ENCODE measurements at places on chromosomes 2 and 18. TPM values are rescaled to one million over a fixed set of nuclear protein-coding genes. Genes with fewer than 3 reads are reported as not detected.

Gene TBR1
- total RNA-seq = not detected

- no peak for DNase-seq
Observed at GRCh38 chr2:164954186-164954585, 1.1 kb downstream of the SLC38A11 start.

GRCh38 chr2:31429759-31430438 lies 15.4 kb upstream of the XDH start:
- DNase-seq = no peak

Gene CRYGB
- total RNA-seq = not detected

GRCh38 chr2:220104871-220105351 lies 477.5 kb downstream of the SLC4A3 start:
- no peak for DNase-seq

Gene CRYGC
- total RNA-seq = not detected

Gene RAB27B
- total RNA-seq = 1.2 TPM

DNA sequence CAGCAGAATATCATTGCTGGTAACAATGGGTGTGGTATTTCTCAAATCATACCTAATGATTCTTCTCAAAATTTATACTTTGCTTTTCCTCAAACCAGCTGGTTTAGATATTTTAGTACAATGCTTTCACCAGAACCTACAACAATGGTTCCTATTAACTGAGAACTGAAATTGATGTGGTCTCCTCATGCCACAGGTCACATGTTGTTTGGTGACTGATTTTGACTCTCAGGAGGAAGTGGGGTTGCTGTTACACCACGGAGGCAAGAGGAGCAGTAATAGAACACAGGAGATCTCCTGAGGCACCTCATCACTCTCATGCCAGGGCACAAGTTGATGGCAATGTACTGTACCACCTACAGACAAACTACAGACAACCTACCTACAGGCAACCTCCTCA lies 3.0 kb upstream of the CEP68 start:
- no peak for DNase-seq

Gene IL36B
- total RNA-seq = not detected

GRCh38 chr2:167297292-167297691 lies 409.0 kb downstream of the XIRP2 start:
- DNase-seq = no peak

Gene FAM124B
- total RNA-seq = 2.1 TPM

- peak; percentile 88 for DNase-seq
Observed at GRCh38 chr2:207164006-207164831, 1.5 kb downstream of the KLF7 start.

Gene RFTN2
- total RNA-seq = 5.4 TPM

GRCh38 chr18:49611316-49611715 lies 49.5 kb downstream of the LIPG start:
- no peak for DNase-seq

DNA sequence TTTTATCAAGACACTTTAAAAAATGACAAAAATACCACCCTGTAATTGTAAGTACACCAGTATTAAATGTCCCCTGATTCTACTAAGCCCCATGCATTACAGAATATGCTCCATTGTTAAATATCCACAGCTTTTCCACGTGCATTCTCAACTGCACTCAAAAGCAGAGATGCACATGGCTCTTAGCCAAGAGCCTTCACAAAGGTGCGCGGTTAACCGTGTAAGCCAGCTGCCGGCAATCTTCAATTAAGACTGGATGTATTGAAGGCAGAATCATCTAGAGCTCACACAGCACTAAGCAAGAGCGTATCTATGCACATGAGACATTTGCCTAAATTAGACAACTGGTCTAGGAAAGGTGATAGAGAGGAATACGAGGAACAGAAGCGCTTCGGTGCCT lies 278.3 kb downstream of the NAPG start:
- DNase-seq = no peak

DNA sequence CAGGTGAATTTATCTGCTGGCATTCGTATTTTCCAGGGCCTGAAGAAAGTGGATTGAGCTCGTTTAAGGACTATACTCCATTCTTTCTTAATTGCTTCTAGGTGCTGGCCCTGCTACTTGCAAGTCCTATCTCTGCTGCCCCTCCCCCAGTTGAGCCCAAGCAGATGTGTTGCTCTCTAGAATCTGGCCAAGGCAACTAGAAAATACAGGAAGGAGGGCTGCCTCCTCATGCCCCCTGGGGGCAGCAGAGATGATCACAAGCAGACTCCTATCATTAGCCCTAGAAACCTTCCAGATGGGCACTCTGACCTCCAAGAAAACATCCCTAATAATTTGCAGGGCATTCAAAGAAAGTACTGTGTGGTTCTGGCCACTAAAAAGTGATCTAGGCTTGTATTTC lies 72.5 kb upstream of the CYP26B1 start:
- no peak for DNase-seq

GRCh38 chr2:238978497-238978896 lies 130.6 kb downstream of the TWIST2 start:
- DNase-seq = no peak

GRCh38 chr2:219569041-219569440 lies 2.3 kb downstream of the OBSL1 start:
- DNase-seq = no peak

DNA sequence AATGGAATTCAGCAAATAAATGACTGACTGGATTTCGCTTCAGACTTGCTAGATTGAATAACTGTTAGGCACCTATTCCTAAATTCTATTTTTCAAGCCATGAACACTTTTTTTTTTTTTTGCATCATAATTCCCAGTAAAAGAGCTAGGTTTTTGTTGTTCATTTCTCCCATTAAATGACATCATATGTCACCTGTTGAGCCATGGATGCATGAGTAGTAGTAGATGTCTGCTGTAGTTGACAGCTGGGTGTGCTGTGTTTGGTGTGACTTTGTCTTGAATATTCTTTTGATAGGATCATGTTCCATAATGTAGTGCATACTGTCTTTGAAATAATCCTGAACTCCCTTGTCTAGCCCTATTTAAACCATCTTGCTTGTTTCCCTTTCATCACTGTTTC lies 115.2 kb downstream of the RAB3GAP1 start:
- no peak for DNase-seq

- no peak for DNase-seq
Observed at GRCh38 chr2:198873503-198874471, 584.0 kb downstream of the SATB2 start.

Gene CFAP65
- total RNA-seq = not detected

- DNase-seq = peak; percentile 31
Observed at GRCh38 chr2:218881744-218882460, 1.2 kb downstream of the WNT10A start.

Gene WNT10A
- not detected for total RNA-seq

DNA sequence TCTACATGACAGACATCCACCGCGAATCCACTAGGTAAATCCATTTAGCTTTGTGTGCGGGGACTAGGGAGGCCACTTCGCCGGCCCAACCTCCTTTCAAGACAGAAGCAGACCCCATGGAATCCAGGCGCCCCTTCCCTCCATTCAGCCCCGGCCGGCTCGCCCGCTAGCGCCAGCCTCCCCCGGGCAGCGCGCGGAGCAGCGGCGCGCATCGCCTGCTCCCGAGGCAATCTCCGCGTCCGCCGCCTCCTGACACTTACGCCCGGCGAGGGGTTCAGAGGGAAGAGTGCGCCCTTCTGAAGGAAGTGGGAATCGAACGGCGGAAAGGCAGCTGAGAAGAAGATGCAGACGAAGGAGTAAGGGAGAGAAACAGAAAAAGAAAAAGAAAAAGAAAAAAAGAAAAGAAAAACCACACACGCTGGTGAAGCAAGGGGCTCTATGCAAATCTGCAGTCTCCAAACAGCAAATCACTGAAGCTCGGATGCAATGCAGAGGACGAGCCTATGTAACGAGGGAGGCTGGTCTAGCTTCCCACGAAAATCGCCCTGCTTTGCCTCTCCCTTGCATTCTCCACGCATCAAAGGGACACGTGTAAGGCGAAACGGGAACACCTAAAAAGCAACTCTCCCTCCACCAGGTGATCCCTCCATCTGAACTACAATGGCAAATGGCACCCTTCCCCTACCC lies 684.4 kb downstream of the NRXN1 start:
- no peak for DNase-seq

- no peak for DNase-seq
Observed at GRCh38 chr2:48316753-48317750, 212.9 kb upstream of the STON1 start.

- DNase-seq = no peak
Observed at GRCh38 chr2:131056932-131057287, 36.4 kb downstream of the FAM168B start.

GRCh38 chr18:24271381-24272228 lies 126.0 kb downstream of the OSBPL1A start:
- peak; percentile 93 for DNase-seq

Gene SLC23A3
- total RNA-seq = 0.71 TPM

DNA sequence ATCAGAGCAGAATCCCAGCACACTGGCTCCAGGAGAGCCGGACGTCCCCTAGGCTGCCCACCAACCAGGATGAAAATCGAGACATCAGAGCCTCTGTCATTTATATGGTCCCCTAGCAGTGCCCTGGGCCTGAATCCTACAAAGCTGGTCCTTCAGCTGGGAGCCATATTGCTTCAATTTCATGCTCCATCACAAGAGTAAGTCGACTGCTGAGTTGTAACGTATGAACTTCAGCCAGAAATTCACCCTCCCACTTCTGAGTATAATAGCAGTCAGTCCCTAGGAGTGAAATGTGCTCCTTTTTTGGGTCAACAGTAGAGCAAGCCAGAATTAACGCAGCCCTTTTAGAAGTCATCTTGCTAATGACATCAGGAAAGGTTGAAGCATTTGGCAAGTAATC lies 126.4 kb downstream of the CCBE1 start:
- DNase-seq = no peak

- DNase-seq = no peak
Observed at GRCh38 chr18:45009756-45010155, 329.1 kb downstream of the SETBP1 start.

DNA sequence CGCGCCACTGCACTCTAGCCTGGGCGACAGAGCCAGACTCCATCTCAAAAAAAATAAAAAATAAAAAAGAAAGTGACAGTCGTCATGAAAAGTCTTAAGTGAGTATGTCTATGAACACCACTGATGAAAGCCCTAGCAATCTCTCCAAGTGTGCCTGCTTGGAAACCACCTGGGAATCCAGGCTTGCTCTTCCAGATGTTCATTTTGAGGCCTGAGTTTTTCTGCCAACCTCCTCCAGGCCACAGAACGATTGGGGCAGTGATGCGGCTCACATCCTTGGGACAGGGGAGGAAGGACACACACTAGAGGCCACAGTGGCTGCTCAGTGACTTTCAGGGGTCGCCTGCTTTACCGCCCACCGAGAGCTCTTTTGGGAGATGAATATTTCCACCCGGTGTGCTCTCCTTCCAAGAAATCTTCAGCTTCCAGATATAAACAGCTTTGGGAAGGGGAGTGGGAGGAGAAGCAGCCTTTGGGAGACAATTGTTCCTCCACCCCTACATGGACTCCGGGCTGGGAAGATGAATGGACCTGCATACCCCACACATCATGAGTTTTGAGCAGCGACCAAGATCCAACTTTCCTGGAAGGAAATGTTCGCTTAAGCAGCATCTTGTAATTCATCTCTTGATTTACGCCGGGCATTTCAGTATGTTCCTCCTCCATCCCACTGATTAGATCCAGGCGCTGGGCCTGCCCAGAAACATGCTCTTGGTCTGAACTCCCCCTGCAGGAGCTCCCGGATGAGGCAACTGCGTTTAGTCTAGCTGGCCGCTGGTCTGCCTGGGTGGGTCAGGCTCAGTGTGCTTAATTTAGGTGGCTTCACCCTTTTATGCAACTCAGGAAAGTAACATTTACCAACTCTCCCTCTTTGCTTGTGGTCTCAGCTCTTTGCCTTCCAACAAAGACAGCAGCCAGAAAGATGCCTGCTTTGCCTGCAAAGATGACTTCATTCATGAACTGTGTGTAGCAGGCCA lies 6.2 kb upstream of the ARMC9 start:
- peak; percentile 95 for DNase-seq

GRCh38 chr2:208025814-208026184 lies 472 bp upstream of the PLEKHM3 start:
- no peak for DNase-seq

GRCh38 chr2:24121469-24121868 lies 1.7 kb downstream of the PFN4 start:
- no peak for DNase-seq

GRCh38 chr18:55149994-55150393 lies 190.7 kb upstream of the CCDC68 start:
- DNase-seq = no peak

Gene CNTNAP5
- total RNA-seq = not detected

DNA sequence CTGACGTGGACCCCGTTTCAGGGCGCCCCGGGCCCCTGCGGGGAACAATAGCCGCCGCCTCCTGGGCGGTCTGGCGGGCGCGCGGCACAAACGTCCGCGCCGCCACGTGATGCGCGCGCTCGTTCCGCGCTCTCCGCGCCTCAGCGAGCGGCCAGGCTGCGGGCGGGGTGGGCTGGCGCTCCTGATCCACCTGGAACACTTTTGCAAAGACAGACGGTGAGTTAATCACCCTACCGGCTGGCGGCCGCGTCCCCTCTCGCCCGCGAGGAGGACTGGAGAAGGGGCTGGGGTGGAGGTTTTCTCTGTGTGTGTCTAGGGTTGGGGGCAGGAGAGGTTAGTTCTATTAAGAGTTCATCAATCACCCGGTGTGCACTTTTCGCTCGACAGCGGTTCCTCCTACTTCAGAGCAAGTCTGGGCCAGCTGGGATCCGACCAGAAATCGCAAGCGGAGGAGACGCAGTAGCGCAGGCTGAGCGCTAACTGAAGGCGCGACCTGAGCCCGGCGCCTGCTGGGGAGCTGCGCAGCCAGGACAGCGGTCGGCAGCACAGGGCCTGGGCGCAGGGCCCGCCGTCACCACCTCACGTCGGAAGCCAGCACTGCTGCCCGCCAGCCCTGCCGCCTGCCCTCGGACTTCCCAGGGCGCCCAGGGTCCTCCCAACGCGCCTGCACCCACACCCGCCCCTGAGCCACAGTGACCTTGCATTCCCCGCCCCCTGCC lies 10.3 kb upstream of the HOXD1 start:
- no peak for DNase-seq

GRCh38 chr2:21866316-21866715 lies 742.5 kb downstream of the TDRD15 start:
- no peak for DNase-seq

Gene RAB6C
- total RNA-seq = not detected

DNA sequence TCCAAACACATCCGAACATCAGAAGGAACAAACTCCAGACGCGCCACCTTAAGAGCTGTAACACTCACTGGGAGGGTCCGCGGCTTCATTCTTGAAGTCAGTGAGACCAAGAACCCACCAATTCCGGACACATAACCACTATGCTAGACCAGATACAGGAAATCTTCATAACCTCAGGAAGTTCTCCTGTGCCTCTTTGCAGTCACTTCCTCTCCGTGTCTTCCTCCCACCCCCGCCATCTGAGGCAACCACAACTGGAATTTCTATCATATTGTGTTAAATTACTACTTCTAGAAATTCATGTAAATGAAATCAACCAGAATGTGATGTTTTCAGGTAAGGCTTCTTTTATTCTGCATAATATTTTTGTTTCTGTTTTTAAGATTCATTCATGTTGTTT lies 631.0 kb upstream of the NXPH2 start:
- no peak for DNase-seq

DNA sequence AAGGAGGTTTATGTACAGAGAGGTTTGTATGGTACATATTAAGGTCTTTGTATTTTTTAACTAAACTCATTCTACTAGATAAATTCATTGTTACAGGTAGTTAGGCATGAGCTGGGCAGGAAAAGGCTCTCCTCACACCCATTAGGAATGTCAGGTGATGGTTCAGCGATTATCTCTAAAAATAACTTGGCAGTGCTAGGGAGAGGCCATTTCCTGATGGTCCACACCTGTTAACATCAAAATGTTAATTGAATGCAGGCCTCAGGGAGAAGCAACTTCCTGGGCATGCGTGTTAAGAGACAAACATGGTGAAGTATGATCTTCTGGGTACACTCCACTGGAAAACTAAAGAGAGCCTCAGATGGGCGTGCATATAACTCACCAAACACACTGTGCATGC lies 73.6 kb downstream of the ARL6IP6 start:
- DNase-seq = no peak
